Glomerular endothelial cell (primary cell): ENCODE measurements at places on chromosomes 1 and 21. TPM values are rescaled to one million over a fixed set of nuclear protein-coding genes. Genes with fewer than 3 reads are reported as not detected.

DNA sequence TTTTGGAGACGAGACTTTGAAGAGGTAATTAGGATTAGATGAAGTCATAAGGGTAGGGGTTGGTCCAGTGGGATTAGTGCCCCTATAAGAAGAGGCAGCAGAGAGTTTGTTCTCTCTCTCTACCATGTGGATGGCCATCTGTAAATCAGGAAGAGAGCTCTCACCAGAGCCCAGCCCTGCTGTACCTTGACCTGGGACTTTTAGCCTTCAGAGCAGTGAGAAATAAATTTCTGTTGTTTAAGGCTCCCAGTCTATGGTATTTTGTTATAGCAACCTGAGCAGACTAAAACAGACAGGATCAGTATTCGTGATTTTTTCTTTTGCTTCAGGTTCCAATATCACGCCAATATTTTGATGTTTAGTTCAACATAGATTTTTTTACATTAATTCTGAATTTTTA, 30.0 kb downstream of the TBX15 start:
- no peak for DNase-seq

DNA sequence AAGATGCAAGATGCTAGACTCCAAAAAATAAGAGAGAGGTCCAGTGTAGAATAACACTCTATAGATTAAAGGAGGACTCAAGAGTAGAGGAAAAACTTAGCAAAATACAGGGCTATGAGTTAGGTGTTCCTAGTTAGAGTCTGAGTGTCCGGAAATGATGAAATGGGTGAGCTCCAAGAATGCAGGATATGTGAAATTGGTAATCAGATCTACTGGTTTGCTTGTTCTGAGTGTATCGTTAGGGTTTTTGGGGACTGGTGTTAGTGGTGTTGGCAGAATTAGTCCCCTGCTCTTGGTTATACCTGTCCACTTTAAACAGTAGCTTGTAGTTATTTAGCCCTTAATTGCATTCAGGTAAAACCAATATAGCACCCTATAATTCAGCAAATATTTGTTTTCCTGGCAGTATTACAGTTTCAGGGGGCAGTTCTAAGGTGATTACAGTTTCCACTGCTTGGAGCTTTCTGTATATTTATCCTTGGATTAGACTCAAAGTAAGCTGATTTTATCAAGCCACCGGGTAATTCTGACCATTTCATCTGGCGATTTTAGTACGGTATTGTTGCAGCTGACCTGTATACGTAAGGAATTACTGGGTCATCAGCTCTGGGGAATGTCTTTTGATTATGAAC, 332.7 kb downstream of the CHRM3 start:
- no peak for DNase-seq

Gene PKNOX1
- 21.1 and 22.9 TPM in 2 replicates for total RNA-seq

DNA sequence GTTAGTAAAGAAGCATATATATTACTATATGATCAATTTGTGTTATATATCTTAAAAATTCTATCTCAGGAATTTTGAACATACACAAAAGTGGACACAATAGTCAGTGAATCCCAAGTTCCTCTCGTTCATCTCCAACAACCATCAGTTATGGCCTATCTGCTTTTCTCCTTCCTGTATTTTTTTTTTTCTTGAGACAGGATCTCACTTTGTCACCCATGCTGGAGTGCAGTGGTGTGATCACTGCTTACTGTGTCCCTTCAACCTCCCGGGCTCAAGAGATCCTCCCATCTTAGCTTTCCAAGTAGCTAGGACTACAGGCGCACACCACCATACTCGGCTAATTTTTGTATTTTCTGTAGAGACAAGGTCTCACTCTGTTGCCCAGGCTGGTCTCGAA, 9.4 kb downstream of the SPEN start:
- DNase-seq: no peak

- no peak for DNase-seq
Measured at GRCh38 chr1:58943776-58944175, 159.9 kb upstream of the JUN start.

DNA sequence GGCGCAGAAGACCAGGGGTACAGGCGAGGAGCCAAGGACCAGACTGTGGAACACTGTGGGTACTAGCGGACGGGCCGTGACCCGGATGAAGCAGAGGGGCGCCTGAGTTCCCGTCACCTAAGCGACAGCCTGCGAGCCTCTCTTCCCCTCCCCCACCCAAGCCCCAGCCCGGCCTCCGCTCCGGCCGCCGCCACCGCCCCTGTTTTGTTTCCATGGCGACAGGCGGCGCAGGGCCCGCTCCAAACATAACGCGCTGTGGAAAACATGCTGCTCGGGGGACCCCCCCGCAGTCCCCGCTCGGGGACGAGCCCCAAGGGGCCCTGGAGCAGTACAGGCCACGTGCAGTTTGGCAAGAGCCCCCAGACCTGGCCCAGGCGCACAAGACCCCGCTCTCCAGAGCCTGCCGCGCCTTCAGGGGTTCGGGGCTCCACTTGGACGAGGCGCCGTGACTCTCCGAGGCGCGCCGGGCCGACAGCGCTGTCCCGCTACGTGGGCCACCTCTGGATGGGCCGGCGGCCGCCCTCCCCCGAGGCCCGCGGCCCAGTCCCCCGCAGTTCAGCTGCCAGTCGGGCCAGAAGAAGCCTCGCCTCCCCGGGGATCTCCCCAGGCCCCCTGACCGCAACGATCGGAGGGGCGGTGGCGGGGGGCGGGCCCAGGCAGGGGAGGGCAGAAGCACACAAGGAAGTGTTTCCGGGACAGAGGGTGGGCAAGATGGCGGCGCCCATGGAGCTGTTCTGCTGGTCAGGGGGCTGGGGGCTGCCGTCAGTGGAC, at the start of gene MTX1:
TSS of gene MTX1 (plus strand) at position 155 of the 771 bp plus-strand sequence. CDS start at position 265, 110 bp downstream.
- DNase-seq: no peak

DNA sequence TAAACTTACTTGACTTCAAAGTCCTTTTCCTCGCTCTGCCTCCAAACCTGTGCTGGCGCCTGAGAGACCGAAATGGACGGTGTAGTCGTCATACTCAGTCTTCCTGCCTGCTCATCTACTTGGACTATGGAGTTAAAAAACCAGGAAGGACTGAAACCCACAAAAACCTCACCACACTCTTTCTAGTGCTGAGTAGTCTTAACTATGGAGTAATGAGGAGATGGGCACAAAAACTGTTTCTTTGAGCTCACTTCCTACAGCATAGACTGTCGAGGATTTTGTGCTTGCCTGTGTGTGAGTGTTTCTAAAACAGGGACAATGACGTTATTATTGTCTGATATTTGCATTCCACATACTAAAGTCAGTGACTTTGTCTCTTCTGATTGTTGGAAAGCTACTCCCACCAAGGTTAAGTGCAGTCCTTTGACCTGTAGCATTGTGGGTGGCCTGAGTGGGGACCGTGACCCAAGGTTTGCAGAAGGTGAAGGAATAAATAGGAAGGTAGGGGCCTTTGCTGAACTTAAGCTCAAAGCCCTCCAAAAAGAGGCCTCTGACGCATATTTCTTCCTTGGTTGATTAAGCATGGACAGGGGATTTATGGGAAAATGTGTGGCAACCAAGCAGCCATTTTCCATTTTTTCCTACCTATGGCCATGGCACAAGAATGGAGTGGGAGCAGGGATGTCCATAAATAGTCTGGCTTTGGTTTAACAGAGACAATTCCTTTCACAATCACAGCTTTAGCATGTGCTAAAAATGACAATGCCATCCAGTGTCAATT, 109.6 kb downstream of the ZBTB18 start:
- DNase-seq: no peak

GRCh38 chr1:75275631-75276030, 141.4 kb downstream of the LHX8 start:
- DNase-seq: no peak

- DNase-seq: no peak
Measured at GRCh38 chr21:46625759-46626158, 9.7 kb upstream of the PRMT2 start.

DNA sequence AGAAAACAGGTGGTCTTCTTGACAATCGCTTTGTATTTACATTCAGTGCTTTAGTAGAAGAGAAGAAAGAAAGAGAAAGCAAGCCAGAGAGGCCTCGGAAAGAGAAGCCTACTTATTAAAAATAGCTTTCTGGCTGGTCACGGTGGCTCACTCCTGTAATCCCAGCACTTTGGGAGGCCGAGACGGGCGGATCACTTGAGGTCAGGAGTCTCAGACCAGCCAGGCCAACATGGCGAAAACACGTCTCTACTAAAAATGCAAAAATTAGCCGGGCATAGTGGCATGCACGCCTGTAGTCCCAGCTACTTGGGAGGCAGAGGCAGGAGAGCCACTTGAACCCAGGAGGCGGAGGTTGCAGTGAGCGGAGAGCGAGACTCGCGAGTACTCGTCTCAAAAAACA, 1.8 kb upstream of the SLC19A2 start:
- DNase-seq: no peak

DNA sequence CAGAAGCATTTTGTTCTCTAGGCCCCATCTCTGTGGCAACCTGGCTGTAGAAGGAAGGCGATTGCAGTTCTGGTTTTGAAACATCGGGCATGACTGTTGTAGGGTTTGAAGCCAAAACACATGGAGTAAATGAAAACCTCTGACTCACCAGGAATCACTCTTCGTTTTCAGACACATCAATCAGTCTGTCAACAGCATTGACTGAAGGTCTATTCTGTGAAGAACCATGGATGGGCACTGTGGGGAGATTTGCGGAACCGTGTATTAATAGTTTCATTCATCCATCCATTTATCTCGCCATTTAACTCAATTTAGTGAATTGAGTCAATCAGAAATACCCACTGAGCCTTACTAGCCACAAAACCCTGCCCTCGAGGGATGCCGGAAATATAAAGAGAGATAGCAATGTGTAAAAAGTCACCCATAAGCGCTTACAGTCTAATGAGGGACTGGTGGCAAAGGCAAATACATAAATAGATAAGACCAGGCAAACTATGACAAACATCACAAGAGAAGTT, 364.6 kb upstream of the PROX1 start:
- no peak for DNase-seq

Gene NFYC
- 32.5 and 37.2 TPM in 2 replicates for total RNA-seq

- peak; percentile 72 for DNase-seq
Measured at GRCh38 chr1:221439008-221439746, 302.7 kb downstream of the DUSP10 start.

DNA sequence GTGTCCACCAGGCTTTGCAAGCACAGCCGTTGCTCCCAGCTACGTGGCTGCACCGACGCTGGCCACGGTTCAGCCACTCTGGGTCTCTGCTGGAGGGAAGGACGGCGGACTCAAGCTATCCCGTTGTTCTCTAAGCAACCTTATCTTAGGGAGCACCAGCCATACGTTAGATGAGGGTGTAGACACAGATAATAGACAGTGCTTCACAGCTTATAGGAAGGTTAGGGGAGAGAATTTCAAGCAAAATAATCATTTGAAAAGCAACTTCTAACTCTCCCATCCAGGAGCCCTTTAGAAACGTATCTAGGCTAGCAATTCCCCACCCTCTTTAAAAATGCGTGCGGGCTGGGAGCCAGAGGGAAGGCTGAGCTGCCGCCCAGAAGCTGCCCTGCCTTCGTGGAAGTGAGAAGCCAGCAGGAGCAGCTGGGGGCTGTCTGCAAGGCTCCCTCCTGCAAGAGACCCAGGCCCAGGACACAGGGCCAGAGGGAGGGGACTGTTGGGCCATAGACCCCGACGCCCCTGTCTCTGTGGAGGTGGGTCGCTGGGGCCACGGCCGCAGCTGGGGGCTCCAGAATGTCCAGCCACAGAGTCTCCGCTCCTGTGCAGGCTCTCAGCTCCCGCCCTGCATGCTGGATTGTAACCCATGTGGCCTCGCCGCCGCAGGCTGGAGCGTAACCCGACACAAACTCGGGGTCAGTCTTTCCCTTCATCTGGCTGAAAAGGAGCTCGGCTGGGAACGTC, 31.2 kb upstream of the COL6A2 start:
- DNase-seq: no peak

- no peak for DNase-seq
Measured at GRCh38 chr1:225757927-225758656, 19.5 kb upstream of the SRP9 start.

GRCh38 chr1:22875241-22875640, 97.4 kb downstream of the LACTBL1 start:
- DNase-seq: no peak
